ENCODE measurements at places on chromosomes 11 and 22.

DNA sequence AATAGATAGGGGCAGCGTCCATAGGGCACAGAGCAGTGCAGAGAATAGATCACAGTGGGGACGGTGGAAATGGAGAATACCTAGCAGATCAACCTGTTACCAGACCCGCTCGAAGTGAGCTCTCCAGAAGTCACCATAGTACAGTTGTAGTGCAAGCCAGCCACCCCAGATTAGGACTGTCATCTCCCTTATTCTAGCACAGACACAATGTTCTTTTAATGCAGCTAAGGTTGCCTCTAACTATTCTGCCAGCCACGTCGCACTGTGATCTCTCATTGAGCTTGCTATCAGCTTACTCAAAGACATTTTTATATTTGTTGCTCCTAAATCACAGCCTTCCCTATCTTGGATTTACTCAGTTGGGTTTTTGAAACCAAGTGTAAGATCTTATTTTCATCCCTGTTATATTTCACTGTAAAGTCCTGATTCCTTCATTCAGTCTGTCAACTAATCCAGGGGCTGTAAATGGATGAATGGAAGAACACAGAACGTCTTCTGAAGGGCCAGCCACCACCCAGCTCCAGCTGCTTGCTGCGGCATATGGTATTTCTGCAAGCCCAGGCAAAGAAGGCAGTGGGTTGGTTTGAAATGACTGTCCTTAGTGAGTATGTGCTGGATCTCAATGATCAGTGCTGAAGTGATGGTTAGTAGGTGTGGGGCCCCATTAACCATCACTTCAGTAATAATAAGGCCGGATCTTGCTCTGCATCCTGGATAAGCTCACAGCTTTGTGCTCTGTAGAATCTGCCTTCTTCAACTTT is 3.4 kb downstream of the PARVA start:
- no peak for DNase-seq

DNA sequence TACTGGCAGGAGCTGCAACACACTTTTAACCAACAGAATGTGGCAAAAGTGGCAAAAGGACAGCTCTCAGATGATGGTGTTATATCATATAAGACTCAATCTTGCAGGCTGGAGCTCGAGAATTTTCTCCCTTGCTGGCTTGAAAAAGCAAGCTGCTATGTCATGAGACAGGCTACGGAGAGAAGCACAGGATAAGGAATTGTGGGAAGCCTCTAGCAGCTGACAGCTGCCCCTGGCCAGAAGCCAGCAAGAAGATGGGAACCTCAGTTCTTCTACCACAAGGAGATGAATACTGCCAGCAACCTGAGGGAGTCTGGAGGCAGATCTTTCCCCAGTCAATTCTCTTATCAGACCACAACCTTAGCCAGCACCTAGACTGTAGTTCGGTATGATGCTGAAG is 24.6 kb downstream of the FXYD6 start:
- DNase-seq, result no peak

GRCh38 chr11:5280582-5281102 is 10.9 kb upstream of the HBE1 start:
- DNase-seq, result no peak

DNA sequence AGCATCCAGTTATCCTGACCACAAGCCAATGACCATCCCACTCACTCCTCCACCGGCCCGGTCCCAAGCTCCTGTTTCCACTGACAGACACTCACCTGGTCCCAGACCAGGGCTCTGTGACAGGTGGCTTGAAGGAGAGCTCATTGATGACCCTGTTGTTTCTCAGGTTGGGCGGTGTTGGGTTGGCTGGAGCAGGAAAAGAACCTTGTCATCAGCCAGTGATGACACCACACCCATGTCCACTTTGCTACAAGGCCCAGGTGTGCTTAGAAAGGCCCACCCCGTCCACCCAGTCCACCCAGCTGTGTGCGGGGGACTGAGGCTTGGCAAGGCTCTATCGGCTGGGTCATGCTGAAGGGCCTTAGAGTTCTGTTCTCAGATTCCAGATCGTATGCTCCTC is 42.9 kb downstream of the GAB4 start:
- DNase-seq, result no peak

DNA sequence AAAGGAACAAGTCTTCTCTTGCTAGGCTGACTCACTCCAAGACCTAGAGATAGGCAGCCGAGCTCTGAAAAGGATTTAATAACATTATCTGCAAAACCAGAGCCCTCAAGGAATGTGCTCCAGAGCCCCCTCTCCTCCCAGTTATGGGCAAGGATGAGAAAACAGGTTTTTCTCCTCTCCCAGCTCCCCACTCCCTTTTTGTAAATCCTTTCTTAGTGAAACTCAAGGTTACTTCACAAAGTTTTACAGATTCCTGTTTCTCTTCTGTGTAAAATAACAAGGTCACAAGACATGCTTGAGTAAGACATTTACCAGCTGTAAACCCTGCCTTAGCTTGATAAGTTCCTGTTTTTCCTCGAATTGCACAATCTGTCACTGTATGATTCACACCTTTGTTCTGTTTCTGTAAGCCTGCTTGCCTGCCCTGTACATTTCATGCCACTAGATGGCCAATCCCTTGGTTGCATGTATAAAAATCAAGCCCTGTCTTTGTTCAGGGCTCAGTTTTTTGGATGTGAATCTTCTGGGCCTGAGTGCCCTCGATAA is 489.4 kb downstream of the KCNA4 start:
- DNase-seq, result no peak

DNA sequence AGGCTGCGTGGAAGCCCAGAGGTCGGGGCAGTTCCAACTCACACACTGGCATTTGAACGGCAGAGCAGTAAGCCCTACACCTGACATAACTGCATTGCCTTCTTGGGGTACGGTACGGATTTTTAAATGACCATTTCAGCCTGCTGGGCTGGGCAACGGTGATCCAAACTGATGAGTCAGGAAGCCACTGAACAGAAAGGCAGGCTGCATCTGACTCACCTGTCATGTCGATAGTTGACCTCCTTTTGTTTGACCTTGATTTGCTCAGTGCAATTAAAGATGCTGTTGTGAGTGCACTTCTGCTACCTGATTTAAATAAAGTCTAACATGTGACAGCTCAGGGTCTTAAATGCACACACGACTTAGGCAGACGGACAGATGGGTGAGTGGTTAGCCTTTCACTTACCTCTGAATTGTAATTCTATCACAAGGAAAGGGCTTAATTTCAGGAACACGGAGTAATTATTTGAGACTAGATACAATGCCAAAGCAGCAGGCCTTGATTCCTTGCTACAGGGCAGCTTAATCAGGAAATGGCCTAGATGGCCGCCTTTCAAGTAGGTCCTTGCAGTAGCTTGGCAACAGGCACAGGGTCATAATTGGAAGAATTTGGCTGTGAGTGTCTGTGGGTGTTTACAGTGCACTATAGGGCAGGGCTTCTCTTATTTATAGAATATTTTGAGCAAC is 52.2 kb downstream of the BMAL1 start:
- no peak for DNase-seq

GRCh38 chr22:50305923-50306566 is 1.4 kb downstream of the PLXNB2 start:
- DNase-seq, result no peak

GRCh38 chr11:37973941-37974340 is 1375.9 kb upstream of the RAG2 start:
- DNase-seq, result no peak

GRCh38 chr11:74710281-74710938 is 20.8 kb downstream of the CHRDL2 start:
- DNase-seq, result no peak

- no peak for DNase-seq
Measured at GRCh38 chr11:1667906-1668305, 29.1 kb upstream of the KRTAP5-6 start.

GRCh38 chr11:88292171-88292843 is 45.2 kb downstream of the CTSC start:
- no peak for DNase-seq

DNA sequence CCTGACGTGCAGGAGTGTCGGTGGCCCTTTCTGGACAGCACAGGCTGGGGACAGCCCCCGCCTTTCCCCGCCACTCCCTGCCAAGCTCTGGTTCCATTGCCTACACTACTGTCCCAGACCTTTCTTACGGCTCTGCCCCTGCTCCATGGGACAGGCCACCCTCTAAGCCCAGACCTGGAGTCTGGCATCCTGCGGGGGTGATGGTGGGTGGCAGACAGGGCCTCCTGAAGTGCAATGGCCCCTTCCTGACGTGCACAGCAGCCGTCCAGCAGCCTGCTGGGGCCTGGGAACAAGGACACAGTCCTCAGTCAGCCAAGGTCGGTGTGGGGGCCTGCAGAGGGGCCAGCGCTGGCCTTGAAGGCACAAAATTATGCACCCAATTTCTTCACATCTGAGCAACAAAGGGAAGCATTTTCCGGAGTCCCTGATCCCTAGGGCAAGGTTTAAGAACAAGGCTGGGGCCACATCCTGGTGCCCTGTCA is 79.7 kb upstream of the KCNQ1OT1 start:
- no peak for DNase-seq

GRCh38 chr11:132451942-132452601 is 1080.2 kb downstream of the OPCML start:
- DNase-seq, result no peak

DNA sequence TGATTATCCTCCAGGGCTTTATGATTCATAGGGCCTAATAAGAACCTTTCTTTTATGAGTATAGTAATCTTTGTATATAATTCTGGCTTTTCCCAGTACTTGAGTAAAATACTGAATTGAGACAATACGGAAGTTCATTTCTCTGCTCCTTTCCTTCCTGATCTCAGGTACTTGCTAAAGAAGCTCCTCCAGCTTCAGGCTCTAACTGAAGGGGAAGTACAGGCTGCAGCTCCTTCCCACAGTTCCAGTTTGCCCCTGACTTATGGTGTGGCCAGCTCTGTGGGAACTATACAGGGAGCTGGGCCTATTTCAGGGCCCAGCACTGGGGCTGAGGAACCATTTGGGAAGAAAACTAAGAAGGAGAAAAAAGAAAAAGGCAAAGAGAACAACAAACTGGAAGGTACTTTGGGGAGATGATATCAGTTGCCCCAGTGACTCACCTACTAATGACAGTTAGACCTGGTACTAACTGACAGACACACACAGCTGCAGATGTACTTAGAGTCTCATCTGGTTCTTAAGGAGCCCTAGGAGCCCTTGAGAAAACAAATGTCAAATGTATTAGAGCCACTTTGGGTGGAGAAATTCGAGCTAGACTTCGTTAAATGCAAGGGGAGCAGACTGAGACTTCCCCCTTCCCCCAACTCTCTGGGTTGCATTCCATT is 3.0 kb downstream of the TBRG1 start:
- DNase-seq, result no peak

GRCh38 chr11:77828926-77829325 is 8.0 kb downstream of the AAMDC start:
- DNase-seq, result no peak

GRCh38 chr22:37254867-37255233 is 10.8 kb upstream of the RAC2 start:
- DNase-seq, result no peak

- DNase-seq, result no peak
Measured at GRCh38 chr11:111302298-111302697, 4.0 kb downstream of the POU2AF3 start.

GRCh38 chr11:92083123-92083522 is 141.5 kb upstream of the FAT3 start:
- DNase-seq, result no peak

GRCh38 chr22:45237065-45237990 is 3.4 kb downstream of the KIAA0930 start:
- DNase-seq, result no peak

DNA sequence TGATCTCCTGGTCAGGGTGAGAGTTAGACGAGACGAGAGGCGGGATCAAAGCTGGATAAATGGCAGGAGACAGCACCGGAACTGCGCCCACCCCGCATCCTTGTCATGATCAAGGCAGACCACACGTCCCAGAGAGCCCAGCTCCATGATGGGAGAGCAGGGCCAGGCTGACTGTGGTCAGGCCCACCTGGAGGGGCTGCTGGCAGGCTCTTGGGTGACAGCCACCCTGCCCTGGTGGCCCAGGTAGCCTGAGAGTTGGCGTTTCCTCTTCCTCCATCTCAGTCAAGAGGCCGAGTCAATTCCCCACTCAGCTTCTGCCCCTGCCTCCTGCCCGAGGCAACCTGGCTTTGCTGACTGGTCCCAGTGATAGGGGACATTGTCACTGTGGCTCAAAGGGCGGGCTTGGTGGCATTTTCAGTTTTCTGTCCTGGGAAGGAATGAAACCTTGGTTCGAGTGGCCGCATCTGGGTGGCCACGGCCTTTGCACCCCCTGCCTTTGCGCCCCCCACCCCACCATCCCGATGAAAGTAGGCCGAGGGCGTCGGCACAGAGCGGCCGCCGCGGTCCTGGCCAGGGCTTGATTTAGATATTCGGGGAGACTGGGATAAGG is 60.8 kb upstream of the PPARA start:
- no peak for DNase-seq

GRCh38 chr11:65421794-65422632 is 585 bp upstream of the NEAT1 start:
- DNase-seq, result peak; percentile 83

GRCh38 chr11:11989774-11990744 is 18.4 kb downstream of the DKK3 start:
- no peak for DNase-seq

DNA sequence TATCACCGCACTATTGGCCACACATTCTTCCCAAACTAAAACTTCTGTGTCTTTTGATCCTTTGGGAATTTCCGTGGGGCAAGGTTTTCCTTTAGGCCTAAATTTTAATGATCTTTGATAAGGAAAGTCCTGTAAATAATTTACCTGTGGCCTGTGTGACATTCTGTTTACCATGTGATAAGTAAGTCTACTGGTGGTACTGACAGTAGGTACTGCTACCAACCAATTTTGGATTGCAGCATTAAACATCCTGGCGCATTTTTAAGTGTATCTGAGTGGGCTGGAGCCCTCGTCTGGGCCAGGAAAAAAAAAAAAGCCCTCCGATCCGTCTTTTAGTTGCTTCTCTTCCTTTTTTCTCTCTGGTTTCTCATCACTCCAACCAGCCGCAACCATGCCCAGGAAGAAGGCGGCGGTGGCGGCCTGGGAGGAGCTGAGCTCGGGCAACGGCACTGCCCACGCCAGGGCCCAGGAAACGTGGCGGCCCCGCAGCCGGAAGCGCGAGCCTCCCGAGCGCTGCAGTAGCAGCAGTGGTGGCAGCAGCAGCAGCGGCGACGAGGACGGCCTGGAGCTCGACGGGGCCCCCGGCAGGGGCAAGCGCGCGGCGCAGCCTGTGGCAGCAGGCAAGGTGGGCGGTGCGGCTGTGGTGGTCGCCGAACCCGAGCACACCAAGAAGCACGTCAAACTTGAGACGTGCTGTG is 33.6 kb downstream of the ASRGL1 start:
- DNase-seq, result peak; percentile 37

- DNase-seq, result no peak
Measured at GRCh38 chr11:126354631-126355323, 709 bp upstream of the ST3GAL4 start.

GRCh38 chr11:100473390-100473740 is 213.7 kb upstream of the ARHGAP42 start:
- DNase-seq, result no peak

All from CD4-positive, alpha-beta memory T cell (primary cell).